Endothelial cell (in vitro differentiated cells): ENCODE measurements at places on chromosomes 7 and 10.

DNA sequence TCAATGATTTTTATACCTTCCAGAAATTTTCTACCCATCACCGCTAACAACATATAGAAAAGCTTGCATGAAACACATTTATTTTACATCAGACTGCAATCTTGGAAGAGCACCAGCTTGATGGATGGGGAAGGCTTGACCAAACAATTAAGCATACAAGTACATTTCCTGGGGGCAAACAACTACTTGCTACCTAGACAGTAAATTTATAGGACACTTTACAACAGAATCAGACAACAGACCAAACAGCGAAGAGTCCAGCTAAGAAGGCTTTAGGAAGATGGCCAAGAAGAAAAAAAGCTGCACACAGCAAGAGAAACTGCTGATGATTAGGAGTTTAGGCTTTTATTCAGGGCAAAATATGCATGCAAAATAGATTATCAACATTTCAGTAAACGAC lies 8.0 kb downstream of the AASS start:
- H3K27me3 ChIP-seq: no peaks in the 10 kb centered on the region
- peaks cover 15% of the 10 kb centered on the region for H3K4me1 ChIP-seq
- no peak overlapping the region for H3K27ac ChIP-seq
- peaks cover 4% of the 10 kb centered on the region for H3K36me3 ChIP-seq

DNA sequence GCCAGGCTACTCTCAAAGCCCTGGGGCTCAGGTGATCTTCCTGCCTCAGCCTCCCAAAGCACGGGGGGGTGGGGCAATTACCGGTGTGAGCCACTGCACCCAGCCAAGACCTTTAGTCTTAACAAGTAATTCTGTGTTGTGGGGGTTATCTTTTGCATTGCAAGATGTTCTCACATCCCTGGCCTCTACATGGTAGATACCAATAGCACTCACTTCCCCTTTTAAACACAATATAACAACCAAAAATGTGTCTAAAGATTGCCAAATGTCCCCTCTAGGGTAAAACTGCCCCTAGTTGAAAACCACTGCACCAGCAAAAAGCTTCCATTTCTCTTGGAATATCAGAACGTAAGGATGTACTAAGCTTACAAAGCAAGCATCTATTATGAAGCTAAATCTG lies 225.0 kb downstream of the CTNNA3 start:
- H3K4me1 ChIP-seq: no peaks in the 10 kb centered on the region
- no peaks in the 10 kb centered on the region for H3K36me3 ChIP-seq
- no peak for DNase-seq
- H3K27me3 ChIP-seq: no peaks in the 10 kb centered on the region
- no peak overlapping the region for H3K27ac ChIP-seq

DNA sequence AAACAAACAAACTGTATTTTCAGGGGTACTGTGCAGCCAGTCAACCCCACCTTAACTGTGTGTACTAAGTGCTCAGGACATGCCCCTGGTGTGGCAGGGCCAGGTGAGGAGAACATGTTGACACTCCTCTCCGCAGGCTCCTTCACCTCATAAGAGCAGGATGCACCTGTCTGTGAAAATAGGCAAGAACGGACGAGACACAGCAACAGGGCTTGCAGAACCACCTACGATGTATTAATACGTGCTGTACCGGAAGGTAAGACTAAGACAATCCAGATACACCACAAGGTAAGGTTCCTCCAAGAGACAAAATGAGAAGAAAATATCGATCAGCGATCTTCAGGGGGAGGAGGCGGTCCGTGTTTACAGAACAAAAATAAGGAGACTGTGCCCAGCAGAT lies 65.8 kb upstream of the CAMK2B start:
- peak overlapping the region; percentile 42 for H3K27ac ChIP-seq
- no peak overlapping the region for H3K4me3 ChIP-seq
- DNase-seq: no peak
- H3K4me1 ChIP-seq: peaks cover 16% of the 10 kb centered on the region
- peaks cover 26% of the 10 kb centered on the region for H3K36me3 ChIP-seq

DNA sequence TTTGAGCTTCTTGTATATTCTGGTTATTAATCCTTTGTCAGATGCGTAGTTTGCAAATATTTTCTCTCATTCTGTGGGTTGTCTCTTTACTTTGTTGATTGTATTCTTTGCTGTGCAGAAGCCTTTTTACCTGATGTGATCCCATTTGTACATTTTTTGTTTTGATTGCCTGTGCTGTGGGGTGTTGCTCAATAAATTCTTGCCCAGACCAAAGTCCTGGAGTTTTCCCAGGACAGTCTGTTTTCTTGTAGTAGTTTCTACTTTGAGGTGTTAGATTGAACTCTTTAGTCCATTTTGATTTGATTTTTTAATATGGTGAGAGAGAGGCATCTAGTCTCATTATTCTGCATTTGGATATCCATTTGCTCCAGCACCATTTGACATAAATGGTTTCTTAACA lies 588.7 kb upstream of the MBL2 start:
- no peak for DNase-seq
- no peaks in the 10 kb centered on the region for H3K36me3 ChIP-seq

GRCh38 chr7:37719077-37719476 lies 35.5 kb downstream of the GPR141 start:
- H3K27me3 ChIP-seq: no peaks in the 10 kb centered on the region
- H3K27ac ChIP-seq: no peak overlapping the region
- DNase-seq: no peak
- no peaks in the 10 kb centered on the region for H3K36me3 ChIP-seq

- no peaks in the 10 kb centered on the region for H3K36me3 ChIP-seq
- peaks cover 4% of the 10 kb centered on the region for H3K4me1 ChIP-seq
- H3K27ac ChIP-seq: no peak overlapping the region
- no peak for DNase-seq
Measured at GRCh38 chr7:123583821-123584220, 17.8 kb upstream of the ASB15 start.

- H3K4me3 ChIP-seq: peak overlapping the region; percentile 89
- H3K27ac ChIP-seq: peak overlapping the region; percentile 88
- no peak for DNase-seq
Measured at GRCh38 chr7:5597772-5598171, 174.1 kb upstream of the TNRC18 start.

GRCh38 chr7:33232632-33233145 lies 103.3 kb downstream of the BBS9 start:
- H3K4me3 ChIP-seq: no peak overlapping the region
- no peaks in the 10 kb centered on the region for H3K36me3 ChIP-seq
- H3K27me3 ChIP-seq: no peaks in the 10 kb centered on the region

DNA sequence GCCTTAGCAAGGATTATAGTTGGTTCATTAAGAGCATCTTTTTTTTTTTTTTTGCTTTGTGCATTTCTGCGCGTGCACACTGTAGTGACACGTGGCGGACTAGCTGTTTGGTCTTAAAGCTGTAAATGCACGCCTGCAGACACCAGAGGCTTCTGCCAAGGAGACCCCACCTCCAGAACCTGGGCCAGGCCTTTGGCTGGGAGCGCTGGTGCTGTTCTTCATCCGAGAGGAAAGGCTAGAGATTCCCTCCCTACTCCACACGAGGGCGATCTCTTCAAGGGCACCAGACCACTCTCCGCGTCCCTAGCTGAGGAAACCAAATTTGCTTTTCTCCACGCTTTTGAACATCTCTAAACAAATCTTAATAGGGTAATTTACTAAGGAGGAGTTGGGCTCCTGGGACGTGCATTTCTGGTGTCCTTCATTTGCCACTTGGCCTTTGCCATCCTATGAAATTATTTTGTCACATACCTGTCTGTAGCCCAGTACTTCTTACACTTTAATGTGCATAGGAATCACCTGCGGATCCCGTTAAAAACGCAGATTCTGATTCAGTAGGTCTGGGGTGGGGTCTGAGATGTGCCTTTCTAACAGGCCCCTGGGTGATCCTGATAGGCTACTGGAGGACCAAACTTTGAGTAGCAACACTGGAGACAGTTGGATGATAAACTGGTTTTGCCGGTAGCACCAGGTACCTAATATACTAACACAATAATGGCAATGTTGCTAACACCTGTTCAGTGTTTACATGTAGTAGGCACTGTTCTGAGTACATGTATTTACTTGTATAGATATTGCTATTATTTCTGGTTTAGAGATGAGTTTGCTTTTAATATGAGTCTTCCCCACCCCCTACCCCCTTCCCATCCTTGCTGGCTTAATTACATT lies 1.3 kb upstream of the SLC26A5 start:
- DNase-seq: peak; percentile 67
- peaks cover 18% of the 10 kb centered on the region for H3K4me1 ChIP-seq
- peak overlapping the region; percentile 42 for H3K4me3 ChIP-seq
- peaks cover 3% of the 10 kb centered on the region for H3K27me3 ChIP-seq
- H3K36me3 ChIP-seq: peaks cover 7% of the 10 kb centered on the region

GRCh38 chr10:60728056-60728455 lies 50.2 kb upstream of the CDK1 start:
- peaks cover 11% of the 10 kb centered on the region for H3K4me1 ChIP-seq
- H3K36me3 ChIP-seq: no peaks in the 10 kb centered on the region
- no peak for DNase-seq
- no peak overlapping the region for H3K4me3 ChIP-seq
- peaks cover 1% of the 10 kb centered on the region for H3K27me3 ChIP-seq
- peak overlapping the region; percentile 26 for H3K27ac ChIP-seq

- H3K4me3 ChIP-seq: no peak overlapping the region
- peaks cover 8% of the 10 kb centered on the region for H3K36me3 ChIP-seq
- DNase-seq: no peak
- no peak overlapping the region for H3K27ac ChIP-seq
Measured at GRCh38 chr7:135152442-135152841, 4.6 kb downstream of the TMEM140 start.

GRCh38 chr7:115724400-115725056 lies 306.0 kb downstream of the TFEC start:
- no peaks in the 10 kb centered on the region for H3K27me3 ChIP-seq
- no peak overlapping the region for H3K4me3 ChIP-seq
- no peak for DNase-seq
- peaks cover 10% of the 10 kb centered on the region for H3K4me1 ChIP-seq
- no peak overlapping the region for H3K27ac ChIP-seq
